SK-N-DZ (cell line): ENCODE measurements at places on chromosomes 12 and 14.

GRCh38 chr12:27508736-27509431, 15.1 kb upstream of the PPFIBP1 start:
- DNase-seq, result no peak

DNA sequence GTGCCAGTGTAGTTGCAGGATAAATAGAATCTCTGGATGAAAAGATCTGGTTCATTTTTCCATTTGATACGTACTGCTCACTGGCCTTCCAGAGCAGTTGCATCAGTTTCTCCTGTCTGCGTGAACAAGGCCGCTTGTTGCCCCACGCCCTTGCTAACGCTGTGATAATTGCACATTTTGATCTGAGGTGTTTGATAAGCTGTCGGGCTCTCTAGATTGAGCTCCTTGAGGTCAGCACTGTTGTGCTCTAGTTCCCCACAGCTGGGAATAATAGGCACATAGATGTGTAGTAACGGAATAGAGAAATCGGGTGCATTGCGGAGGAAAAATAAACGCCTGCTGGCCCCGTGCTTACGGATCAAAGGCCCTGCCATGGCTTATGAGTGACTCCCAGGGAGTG, 42.8 kb upstream of the TRAF3 start:
- no peak for DNase-seq

DNA sequence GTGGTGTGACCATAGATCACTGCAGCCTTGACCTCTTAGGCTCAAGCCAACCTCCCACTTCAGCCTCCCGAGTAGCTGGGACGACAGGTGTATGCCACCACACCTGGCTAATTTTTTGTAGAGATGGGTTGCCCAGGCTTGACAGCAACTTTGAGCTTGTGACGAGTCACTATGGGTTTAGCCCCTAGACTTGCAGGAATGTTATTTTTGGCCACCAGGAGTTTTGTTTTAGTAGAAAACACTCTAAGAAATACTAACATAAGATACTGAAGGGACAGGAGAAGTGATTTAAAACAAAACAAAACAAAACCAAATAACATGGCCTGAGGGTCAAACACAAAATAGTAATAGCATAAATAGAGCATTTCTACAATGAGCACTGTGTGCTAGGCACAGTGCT, 26.4 kb downstream of the SETD3 start:
- DNase-seq, result no peak

DNA sequence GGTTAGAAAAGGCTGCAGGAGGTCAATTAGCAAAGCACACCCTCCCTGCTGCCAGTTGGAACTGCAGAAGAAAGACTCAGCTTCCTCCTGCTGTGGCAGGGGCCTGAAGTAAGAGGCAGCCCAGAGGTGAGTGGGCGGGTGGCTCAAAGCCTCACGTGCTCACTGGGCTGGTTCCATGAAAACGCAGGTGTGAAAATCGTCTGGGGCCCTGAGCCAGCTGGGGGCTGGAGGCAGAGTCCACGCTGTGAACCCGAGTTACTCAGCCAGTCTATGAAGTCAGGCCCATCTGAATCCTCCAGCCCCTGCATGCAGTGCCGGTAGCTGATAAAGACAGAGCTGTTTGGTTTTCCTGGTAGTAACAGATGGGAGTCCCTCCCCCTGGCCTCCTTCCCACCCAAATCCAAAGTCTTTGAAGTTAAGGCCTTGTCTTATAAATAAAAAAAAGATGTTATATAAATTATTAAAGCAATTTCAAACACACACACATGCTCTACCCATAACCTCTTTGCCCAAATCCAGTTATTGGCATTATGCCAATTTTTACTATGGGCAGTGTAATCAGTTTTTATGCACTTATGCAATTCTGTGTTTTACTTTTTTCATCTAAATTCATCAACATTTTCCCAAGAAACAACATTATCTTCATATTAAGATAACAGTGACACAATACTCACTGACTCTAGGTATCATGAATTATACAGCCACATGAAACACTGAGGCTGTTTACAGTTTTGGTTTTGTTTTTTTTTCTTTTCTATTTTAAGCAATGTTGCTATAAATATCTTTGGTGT, 57.9 kb upstream of the PNMA1 start:
- DNase-seq, result peak; percentile 19

GRCh38 chr12:121132601-121133481, at the start of gene P2RX7:
Gene P2RX7, plus strand, starts transcription at chr12:121132876. Its CDS starts 95 bp downstream, at chr12:121132971.
- peak; percentile 43 for DNase-seq

DNA sequence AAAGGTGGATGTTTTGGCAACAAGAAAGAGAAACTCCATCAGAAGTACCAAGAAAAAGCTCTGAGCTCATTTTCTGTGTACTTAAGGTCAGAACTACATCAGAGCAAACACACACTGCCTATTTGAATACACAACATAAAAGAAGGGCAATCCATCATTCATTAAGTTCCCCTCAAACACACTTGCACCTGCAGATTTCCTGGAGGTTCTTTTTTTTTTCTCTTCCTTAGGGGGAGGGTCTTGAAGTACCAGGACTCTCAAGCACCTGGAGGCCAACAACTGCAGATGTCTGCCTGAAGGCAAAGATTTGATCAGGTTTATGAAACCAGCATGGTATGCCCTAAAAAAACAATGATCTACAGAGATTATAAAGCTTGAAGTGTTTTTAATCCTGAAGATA, 26.1 kb upstream of the PTHLH start:
- DNase-seq, result no peak

- DNase-seq, result no peak
These were observed 457.7 kb upstream of the PDE3A start for GRCh38 chr12:19910681-19911080.

DNA sequence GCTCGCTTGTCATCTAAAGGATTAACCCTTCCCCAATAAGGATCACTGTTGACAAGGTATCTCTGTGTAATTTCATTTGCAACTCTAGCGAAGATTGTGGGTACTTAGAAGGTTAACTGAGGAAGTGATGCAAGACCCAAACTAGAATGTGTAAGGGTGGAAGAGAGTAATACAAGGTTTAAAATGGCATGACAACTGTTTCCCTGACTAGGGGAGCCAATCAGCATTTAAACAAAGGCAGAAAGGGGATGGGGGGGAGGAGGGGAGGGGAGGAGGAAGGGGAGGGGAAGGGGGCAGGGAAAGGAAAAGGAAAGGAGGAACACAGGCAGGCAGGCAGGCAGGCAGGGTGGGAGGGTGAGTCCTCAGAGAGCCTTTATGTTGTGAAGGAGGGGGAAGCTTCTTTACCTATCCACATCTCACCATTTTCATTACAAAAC, 31.1 kb downstream of the NRDE2 start:
- DNase-seq, result no peak

GRCh38 chr12:108265505-108265904, 73.6 kb downstream of the CMKLR1 start:
- no peak for DNase-seq

- no peak for DNase-seq
These were observed 6.7 kb downstream of the LRP1 start for GRCh38 chr12:57134949-57135348.

- no peak for DNase-seq
These were observed 22.5 kb upstream of the PDE3A start for GRCh38 chr12:20345866-20346265.

DNA sequence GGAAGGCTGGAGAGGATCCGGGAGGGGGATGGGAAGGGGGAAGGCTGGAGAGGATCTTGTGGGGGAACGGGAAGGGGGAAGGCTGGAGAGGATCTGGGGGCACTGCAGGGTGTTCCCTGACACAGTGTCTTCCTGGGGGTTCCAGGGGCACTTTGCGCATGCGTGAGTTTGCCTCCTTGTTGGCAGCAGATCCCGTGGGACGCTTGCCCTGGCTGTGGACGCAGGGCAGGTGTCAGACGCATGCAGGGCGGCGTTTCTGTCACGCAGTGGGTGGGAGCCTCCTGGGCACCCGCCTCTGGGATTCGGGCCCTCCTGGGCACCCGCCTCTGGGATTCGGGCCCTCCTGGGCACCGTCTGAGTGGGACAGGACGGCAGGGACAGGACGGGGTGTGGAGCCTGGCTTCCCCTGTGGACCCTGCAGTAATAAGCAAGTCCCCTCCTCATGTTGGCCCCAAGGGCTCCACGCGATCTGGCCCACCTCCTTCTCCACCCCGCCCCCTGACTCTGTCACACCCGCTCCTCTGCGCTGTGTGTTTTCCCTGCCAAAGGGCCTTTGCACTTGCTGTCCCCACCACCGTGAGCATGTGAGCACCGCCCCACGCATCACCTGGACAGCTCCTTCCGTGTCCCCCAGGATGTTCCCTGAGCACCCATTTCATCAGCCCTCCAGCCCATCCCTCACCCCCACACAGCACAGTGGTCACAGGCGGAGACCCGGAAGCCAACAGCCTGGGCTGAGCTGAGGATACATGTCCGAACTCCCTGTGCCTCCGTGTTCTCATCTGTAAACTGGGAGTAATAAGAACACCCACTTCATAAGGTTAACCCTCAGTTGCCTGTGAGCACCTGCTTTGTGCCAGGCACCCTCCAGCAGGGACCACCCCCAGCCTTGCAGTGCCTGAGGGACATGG, 4.4 kb downstream of the MMP17 start:
- no peak for DNase-seq

- DNase-seq, result peak; percentile 78
These were observed 414 bp downstream of the UNC79 start for GRCh38 chr14:93431036-93431670.

- no peak for DNase-seq
These were observed 84.1 kb downstream of the TTC7B start for GRCh38 chr14:90732139-90732538.

GRCh38 chr12:130449291-130449690, 111.6 kb downstream of the PIWIL1 start:
- DNase-seq, result no peak

DNA sequence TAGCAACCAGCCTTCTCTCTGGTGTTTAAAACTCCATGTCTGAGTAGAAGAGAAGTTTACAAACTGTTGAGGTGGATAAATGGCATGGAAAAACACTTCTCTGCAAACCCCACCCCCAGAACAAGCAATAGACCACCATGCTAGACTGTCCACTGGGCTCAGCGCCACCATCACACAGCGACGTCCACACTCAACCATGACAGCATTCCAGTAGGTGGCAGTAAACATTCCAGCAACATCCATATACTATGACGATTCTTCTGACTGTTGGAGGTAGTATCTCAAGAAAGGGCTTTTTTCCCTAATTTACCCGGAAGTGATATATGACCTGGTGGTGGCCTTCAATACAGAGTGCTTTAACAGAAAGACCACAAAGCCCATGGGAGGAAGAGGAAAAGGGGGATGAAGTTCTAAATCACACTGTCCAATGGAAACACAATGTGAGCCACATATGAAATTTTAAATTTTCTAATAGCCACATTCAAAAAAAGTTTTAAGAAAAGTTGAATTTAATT, 152.2 kb downstream of the SLC15A4 start:
- DNase-seq, result no peak

DNA sequence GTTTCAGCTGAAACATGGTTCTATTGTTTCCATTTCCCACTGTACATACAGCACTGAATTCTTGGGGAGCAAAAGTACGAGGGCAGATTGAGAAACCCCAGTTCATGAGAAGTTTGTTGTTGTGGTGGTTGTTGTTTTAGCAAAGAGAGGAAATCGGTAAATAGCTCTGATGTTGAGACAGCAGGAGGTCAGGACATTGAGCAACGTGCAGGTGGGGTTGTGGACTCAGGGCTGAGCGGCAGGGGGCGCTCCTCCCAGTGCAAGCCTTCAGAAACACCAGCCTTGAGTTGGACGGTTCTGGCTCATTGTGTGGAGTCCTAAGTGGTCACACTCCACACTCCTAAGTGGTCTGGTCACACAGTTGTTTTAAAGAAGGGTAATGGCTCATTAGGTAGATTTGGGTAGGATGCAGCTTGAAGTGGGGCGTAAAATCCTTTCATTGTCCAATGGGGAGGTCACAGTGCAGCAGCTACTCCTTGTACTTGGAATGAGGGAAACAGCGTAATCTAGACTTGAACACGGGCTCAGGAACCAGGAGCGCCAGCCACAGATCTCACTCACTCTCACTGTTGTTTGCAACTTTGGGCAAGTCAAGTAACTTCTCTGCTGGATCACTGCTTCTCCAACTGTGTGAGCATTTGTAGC, 14.5 kb upstream of the PWP1 start:
- no peak for DNase-seq

DNA sequence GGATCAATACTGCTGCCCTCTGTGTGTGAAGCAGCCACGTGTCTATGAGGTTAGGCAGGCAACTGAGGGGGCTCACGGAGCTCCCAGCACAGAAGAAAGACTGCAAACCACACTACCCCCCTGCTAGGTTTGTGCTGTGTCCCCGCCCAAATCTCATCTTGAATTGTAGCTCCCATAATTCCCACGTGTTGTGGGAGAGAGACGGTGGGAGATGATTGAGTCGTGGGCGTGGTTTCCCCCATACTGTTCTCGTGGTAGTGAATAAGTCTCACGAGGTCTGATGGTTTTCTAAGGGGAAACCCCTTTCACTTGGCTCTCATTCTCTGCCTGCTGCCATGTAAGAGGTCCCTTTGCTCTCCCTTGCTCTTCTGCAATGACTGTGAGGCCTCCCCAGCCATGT, 68.6 kb downstream of the ACTN1 start:
- DNase-seq, result no peak

DNA sequence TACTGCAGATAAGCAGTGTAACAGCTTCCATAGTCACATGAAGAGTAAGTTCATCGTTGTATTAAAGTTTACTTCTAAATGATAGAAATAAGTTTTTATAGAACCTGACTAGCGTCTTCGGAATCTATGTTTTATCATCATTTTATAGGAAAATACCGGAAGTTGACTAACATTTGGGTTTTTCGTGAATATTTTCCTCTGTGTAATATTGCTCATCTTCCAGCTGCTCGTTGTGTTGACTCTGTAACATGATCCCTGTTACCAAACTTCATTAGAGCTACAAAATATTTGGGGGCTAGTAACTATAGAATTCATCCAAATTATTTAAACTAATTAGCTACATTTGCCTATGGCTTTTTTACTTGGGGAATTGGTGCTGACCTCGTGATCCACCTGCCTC, 37.2 kb downstream of the DDX51 start:
- no peak for DNase-seq

- DNase-seq, result peak; percentile 47
These were observed 39.0 kb upstream of the SFSWAP start for GRCh38 chr12:131671871-131672270.
